Keratinocyte (primary cell): ENCODE measurements at places on chromosomes 2 and 18.

DNA sequence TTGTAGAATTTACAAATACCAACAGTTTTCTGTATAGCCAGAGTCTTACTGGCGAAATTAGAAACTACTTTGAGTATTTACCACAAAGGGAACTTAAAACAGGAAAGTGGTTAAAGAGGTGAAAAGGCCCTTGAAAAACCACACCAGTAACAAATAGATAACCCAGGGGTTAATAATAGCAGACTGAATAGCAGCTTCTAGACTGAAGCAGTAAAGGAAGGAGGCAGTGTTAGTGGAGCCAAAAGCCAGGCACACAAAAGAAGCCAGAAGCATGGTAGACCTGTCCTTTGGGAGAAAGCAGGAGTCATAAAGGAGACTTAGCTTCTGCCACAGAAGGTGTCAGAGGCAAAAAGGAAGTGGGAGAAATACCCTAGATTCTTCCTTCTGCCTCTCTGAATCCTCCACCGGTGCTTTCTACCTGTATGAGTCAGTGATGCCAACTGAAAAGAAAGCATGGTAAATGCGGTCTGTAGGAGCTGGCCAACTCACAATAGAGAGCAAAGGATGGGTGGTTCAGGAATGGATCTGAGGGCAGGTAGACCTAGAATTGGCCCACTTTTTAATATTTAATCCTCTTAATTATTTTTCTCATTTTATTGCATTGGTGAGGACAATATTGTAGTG is 97.3 kb downstream of the ARL6IP6 start:
- DNase-seq = no peak

- DNase-seq = no peak
These were observed 218.8 kb downstream of the SNTG2 start for GRCh38 chr2:1169291-1169949.

- DNase-seq = no peak
These were observed 29.1 kb upstream of the ANKRD44 start for GRCh38 chr2:197339496-197340220.

- no peak for DNase-seq
These were observed 955.8 kb downstream of the TDRD15 start for GRCh38 chr2:22079583-22079982.

DNA sequence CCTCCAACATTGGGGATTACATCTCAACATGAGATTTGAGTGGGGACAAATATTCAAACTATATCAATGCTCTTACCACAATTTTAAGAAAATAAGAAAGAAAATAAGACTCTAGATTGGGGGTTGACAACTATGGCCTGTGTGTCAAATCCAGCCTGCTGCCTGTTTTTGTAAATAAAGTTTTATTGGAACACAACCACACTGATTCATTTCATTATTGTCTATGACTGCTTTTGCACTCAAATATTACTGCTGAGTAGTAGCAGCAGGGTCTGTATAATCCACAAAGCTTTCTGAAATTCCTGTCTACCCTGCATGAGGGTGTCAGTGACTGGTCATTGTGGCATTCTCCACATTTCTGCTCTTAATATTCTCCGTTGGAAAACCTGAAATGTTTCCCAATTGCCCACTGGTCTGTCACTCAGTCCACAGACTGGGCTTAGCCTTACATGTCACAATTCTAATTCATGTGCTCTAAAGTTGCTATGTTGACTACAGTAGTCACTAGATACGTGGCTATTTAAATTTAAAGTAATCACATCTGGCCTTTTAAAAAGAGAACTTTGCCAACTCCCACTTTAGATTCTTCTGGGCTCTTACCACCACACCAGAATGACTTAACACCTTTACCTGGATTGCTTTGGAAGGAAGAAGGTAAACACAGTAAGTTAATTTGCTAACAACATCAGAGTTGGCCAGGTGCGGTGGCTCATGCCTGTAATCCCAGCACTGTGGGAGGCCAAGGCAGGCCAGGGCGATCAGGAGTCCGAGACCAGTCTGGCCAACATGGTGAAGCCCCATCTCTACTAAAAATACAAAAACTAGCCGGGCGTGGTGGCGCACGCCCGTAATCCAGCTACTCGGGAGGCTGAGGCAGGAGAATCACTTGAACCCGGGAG is 86.9 kb downstream of the CLHC1 start:
- DNase-seq = no peak

GRCh38 chr2:60479226-60480088 is 74.0 kb downstream of the BCL11A start:
- peak; percentile 21 for DNase-seq

DNA sequence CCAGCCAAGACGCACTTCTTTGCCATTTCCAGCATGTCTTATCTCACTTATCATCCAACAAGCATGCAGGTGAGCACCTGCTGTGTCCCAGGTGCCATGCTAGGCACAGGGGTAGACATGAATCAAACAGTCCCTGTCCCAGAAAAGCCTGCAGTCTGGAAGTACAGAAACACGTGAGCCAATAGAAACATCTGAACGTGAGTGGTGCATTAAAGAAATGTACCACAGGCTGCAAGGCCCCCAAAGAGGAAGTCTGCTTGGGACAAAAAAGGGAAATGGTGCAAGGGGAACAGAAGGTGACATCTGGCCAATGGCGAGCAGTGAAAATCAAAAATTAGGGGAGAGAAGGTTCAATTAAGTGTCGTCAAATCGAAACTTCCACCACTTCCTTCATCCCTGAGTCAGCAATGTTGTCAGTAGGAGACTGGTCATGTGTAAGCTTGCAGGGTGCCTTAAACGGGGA is 17.6 kb upstream of the TMEM247 start:
- no peak for DNase-seq

GRCh38 chr2:20583425-20583881 is 67.4 kb downstream of the HS1BP3 start:
- DNase-seq = no peak

- DNase-seq = no peak
These were observed 132.4 kb downstream of the MGAT5 start for GRCh38 chr2:134386310-134386709.

DNA sequence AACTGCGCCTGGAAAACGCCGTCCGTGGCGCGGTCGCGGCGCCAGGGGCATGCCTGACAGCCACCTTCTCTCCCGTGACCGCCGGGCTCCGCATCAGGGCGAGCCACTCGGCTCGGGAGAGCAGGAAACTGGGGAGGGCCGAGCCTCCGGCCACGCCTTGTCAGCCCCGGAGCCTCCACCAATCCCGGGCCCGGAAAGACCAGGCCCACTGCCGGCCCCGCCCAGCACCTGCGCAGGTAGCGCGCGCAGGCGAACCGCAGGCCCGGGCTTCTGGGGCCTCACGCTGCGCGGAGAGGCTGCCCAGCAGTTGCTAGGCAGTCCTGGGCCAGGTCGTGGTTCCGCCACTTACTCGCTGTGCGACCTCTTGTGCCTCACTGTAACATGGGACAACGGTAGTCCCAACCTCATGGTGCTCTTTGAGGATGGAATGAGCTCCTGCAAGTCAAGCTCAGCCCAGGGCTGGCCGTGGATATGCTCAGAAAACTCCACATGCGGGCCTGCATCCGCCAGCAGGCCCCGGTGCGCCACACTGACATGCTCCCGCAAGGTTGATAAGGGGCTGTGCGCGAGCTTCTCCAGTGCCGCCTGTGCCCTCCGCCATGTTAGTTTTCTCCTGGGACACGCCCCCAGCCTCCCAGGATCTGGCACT is 97.1 kb downstream of the INHBB start:
- peak; percentile 42 for DNase-seq

GRCh38 chr18:63249771-63250170 is 69.8 kb downstream of the BCL2 start:
- no peak for DNase-seq

GRCh38 chr2:75526842-75527241 is 33.9 kb downstream of the EVA1A start:
- DNase-seq = no peak

DNA sequence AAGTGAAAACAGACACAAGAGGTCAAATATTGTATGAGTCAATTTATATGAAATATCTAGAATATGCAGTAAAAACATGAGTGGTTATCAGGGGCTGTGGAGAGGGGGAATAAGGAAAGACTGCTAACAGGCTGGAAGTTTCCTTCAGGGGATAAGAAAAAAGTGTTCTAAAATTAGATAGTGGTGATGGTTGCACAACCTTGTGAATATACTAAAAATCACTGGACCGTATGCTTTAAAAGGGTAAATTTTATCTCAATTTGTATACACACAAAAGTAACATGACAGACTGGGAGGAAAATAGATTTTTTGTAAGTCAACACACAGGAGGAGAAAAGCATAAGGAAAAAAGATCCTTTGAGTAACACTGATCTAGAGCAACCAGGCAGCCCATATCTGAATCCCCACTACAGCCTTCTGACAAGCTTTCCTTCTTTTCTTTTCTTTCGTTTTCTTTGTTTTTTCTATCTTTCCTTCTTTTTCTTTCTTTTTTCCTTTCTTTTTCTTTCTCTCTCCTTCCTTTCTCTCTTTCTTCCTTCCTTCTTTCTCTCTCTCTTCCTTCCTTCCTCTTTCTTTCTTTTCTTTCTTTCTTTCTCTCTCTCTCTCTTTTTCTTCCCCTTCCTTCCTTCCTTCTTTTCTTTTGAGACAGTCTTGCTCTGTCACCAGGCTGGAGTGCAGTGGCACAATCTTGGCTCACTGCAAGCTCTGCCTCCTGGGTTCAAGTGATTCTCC is 95.4 kb downstream of the AAK1 start:
- DNase-seq = no peak

DNA sequence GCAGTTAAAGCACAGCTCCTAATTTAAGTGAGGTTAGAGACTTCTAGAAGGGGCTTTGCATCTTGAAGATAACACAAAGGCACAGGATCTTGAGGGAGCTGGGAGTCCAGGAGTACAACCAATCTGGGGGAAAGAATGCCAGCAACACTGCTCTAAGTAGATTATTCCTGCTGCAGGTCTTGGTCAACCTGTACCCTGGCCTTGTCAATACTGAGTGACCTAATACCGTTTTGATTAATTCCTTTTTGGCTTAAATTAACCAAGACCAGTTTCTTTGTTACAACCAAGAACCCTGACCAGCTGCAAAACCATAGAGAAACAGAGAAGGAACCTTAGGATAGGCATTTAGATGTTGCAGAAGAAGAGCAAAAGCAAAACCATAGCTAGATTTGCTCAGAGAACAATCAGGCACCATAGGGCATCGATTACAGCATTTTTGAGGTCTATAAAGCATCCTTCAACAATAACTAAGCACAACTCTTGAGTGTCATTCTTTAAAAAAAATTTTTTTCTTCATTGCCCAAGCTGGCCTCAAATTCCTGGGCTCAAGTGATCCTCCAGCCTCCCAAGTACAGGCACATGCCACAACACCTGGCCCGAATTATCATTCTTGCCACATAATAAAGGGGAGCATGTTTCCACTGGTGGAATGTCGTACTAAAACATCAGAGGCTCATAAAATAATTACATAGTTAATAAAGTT is 6.3 kb downstream of the STARD7 start:
- DNase-seq = no peak

GRCh38 chr2:215868846-215869543 is 144.4 kb downstream of the MREG start:
- no peak for DNase-seq

DNA sequence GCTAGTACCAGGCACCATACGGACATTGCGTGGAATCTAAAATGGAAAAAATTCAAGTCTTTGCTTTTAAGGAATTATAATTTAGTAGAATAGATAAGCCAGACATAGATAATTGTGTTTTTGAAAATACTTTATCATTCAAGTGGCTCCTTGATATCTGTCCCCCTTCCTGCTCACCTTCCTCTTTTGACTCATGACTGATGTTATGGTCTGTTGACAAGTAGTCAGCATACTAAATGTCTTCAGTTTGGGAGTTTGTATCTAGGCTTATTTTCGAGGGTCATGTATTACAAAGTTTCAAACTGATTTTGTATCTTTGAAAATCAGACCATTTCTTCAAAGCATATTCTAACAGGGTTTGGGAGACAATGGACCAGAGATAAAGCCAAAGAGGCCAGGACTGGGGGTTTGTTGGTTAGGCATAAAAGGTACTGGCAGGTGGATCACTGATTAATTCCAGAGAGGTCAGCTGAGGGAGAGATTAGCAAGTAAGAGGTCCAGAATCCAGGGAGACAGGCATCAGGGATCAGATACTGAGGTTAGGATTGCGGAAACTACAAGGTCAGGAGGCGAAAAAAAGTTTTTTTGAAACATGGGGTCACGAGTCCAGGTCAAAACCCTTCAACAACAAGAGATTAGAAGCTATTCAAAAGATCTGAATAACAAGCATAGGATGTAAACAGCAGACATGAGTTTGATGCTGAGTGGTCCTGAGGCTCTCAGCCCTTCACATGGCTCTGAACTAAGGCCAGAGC is 31.5 kb upstream of the KLHL14 start:
- no peak for DNase-seq

- DNase-seq = no peak
These were observed 916 bp downstream of the CETN1 start for GRCh38 chr18:581096-581495.

GRCh38 chr2:169361706-169362117 is 622 bp downstream of the LRP2 start:
- DNase-seq = no peak

- no peak for DNase-seq
These were observed 2.3 kb upstream of the CHN1 start for GRCh38 chr2:175007510-175007909.

DNA sequence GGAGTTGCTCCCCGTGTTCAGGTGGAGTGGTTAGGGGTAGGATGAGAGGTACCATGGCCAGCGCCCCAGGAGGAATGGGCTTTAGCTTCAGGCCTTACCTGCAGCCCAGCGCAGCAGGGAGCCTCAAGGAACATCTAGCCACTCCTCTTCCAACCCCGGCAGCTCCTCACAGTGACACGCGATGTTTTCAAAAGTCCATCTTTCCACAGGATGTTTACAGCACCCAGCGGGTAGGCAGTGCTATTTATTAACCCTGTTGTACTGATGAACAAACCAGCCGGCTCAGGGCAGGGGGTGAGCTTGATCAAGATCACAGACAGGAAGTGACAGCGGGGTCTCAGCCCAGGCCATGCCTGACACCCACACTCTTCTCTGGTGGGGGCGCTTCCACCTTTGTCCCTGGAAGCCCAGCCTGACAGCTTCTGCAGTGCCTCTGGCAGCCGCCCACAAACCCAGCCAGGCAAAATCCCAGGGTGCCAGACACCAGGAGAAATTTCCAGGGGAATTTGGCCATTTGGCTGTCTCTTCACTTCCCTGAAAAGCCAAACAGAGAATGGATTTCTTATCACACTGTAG is 18.4 kb upstream of the PRLH start:
- no peak for DNase-seq

DNA sequence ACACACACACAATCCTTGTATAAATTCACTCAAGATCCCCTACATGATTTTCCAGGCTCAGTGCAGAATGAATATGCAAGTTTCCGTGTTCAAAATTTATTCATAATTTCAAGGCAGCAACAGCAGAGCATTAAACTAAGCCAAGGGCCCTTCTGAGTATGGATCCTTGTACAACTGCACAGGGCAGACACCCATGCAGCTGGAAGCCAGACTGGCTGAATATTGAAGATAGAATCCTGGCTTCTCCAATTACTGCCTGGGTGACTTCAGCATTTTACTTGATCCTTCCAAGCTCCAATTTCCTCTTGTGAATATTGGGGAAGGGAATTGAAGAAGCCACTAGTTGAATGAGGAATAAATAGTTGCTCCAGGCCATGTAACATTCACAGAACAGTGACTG is 267.9 kb upstream of the REG3G start:
- no peak for DNase-seq

DNA sequence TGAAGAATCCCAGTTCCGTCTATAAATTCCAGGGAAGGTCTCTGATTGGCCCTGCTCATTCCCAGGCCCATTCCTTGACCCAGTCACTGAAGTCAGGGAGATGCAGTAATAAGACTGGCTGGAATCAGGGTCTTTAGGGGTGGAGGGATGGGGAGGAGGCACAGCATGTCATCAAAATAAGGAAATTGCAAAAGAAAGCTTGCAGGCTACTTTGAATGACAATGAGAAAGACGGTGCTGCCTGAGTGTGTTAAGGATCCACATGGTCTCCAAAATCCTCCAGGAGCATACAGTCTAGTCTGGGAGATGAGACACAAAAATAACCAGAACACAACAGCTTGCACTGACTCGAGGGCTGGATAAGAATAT is 2.0 kb upstream of the DES start:
- no peak for DNase-seq
